Upper lobe of left lung (tissue), 6 donors: ENCODE measurements at places on chromosomes 12 and 14. TPM values are rescaled to one million over a fixed set of nuclear protein-coding genes. Genes with fewer than 3 reads are reported as not detected.
A peak's percentile ranks its signal among the peaks of the same experiment; 100 is the strongest.

DNA sequence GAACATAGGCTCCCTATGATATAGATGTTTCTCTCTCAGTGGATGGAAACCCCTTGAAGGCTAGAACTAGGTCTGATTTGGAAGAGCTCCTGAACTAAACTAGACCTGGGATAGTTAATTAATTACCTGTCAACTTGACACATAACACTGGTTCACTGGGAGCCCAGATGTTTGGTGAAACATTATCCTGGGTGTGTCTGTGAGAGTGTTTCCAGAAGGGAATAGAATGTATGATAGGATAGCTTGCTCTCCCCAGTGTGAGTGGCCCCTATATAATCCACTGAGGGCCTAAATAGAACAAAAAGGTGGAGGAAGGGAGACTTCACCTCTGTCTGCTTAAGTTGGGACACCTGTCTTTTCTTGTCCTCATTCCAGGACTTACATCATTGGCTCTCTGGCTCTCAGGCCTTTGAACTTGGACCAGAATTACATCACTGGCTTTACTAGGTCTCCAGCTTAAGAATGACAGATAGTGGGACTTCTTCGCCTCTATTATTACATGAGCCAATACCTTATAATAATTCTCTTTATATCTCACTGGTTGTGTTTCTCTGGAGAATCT, 194.1 kb downstream of the KTN1 start:
- no peaks in the 10 kb centered on the region for H3K4me1 ChIP-seq
- H3K36me3 ChIP-seq, result no peaks in the 10 kb centered on the region
- no peaks in the 10 kb centered on the region for H3K27me3 ChIP-seq
- no peak overlapping the region for H3K27ac ChIP-seq
- no peak for DNase-seq
- no peak overlapping the region for H3K4me3 ChIP-seq

GRCh38 chr14:75982266-75983018, 647 bp upstream of the TGFB3 start:
- peak overlapping the region; percentile 75 for H3K4me3 ChIP-seq
- H3K27ac ChIP-seq, result peak overlapping the region; percentile 95
- H3K36me3 ChIP-seq, result no peaks in the 10 kb centered on the region
- H3K4me1 ChIP-seq, result peaks cover 40% of the 10 kb centered on the region

DNA sequence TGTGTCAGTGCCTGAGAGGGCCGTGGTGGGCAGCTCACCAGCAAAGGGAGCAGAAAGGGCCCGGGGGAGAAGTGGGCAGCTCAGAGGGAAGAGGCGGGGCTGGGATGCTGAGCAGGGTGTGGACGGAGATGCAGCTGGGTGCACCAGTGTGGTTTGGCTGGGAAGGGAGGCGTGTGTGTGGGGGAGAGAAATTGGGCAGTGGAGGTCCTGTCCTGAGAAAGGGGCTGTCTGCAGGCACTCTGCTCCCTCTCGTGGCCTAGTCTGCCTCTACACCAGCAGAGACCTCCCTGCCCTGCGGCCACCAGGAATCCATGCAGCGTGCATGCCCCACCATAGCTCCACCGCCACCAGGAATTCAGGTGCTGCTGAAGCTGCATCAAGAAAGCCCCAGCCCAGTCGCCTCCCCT, 6.4 kb downstream of the TMEM121 start:
- no peak overlapping the region for H3K4me3 ChIP-seq
- no peak overlapping the region for H3K27ac ChIP-seq
- DNase-seq, result no peak

DNA sequence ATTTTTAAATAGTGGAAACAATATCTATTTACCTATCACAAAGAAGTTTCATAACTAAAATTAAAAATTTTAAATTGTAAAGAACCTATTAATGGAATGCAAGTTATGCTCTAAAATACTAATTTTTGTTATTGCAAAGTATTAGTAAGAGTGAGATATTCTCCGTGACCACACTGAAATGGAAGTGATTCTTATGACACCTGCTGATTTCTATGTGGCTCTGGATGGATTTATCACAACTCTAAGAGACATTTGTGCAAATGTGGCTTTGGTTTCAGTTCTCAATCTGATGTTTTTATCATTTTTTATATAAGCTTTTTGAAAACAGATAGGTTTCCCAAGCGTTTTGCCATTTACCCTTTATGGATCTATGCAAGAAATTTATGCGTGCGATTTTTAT, 497.8 kb downstream of the NAV3 start:
- H3K36me3 ChIP-seq, result no peaks in the 10 kb centered on the region
- no peaks in the 10 kb centered on the region for H3K4me1 ChIP-seq
- DNase-seq, result no peak
- no peak overlapping the region for H3K27ac ChIP-seq

GRCh38 chr12:45944771-45945170, 45.6 kb downstream of the SCAF11 start:
- H3K27me3 ChIP-seq, result no peaks in the 10 kb centered on the region
- no peak overlapping the region for H3K4me3 ChIP-seq
- no peak for DNase-seq
- H3K36me3 ChIP-seq, result peaks cover 76% of the 10 kb centered on the region

- H3K36me3 ChIP-seq, result no peaks in the 10 kb centered on the region
- H3K27me3 ChIP-seq, result no peaks in the 10 kb centered on the region
- DNase-seq, result no peak
Observed at GRCh38 chr12:40106202-40106533, 287 bp upstream of the SLC2A13 start.

GRCh38 chr12:88802096-88802706, 221.9 kb upstream of the KITLG start:
- H3K4me1 ChIP-seq, result no peaks in the 10 kb centered on the region
- no peak overlapping the region for H3K27ac ChIP-seq
- no peaks in the 10 kb centered on the region for H3K27me3 ChIP-seq
- DNase-seq, result no peak

DNA sequence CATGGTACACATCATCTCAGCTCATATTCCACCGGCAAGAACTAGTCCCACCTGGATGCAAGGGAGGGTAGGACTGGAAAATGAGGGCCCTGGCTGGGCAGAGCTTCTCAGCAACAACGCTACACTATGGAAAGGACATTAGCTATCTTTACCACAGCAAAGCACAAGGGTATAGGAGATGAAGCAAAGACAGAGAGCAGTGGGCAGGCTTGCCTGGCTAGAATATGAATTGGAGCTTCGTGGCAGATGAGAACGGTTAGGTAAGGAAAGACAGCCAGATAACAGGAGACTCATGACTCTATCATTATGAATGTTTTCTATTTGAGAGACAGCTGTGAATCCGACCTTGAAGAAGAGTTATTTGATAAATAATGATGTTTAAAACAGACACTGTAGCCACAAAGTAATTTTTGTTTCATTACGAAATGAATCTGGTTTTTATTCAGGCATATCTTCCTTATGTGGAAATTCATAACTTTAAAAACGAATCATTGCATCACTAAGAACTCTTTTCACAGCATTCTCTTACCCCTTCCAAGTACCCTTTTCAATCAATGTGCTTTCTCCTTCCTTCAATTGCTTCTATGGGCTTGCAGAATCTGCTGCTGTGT, 59.1 kb upstream of the PCED1B start:
- H3K27ac ChIP-seq, result no peak overlapping the region
- no peaks in the 10 kb centered on the region for H3K27me3 ChIP-seq
- H3K4me3 ChIP-seq, result no peak overlapping the region

DNA sequence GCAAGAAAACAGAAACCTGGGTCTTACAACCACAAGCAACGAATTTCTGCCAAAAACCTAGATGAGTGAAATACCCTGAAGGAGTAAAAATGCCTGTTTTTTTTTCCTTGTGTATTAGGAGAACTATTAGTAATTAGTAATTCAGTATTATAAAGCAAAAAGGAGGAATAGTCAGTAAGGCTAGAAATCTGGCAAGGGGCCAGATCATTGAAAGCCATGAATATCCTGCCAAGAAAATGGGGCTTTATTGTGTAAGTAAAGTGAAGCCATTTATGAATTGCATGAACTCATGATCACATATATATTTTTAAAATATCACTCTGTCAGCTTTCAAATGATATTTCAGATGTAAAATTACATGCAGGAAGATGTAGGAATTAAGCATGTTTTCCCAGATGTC, 57.9 kb downstream of the TXNDC16 start:
- no peaks in the 10 kb centered on the region for H3K27me3 ChIP-seq
- H3K36me3 ChIP-seq, result peaks cover 6% of the 10 kb centered on the region
- no peak overlapping the region for H3K27ac ChIP-seq
- H3K4me3 ChIP-seq, result no peak overlapping the region
- DNase-seq, result no peak

- H3K4me1 ChIP-seq, result peaks cover 6% of the 10 kb centered on the region
- no peaks in the 10 kb centered on the region for H3K27me3 ChIP-seq
- DNase-seq, result peak; percentile 17
- H3K4me3 ChIP-seq, result no peak overlapping the region
- no peaks in the 10 kb centered on the region for H3K36me3 ChIP-seq
Observed at GRCh38 chr12:94536040-94536965, 76.6 kb upstream of the CEP83 start.

DNA sequence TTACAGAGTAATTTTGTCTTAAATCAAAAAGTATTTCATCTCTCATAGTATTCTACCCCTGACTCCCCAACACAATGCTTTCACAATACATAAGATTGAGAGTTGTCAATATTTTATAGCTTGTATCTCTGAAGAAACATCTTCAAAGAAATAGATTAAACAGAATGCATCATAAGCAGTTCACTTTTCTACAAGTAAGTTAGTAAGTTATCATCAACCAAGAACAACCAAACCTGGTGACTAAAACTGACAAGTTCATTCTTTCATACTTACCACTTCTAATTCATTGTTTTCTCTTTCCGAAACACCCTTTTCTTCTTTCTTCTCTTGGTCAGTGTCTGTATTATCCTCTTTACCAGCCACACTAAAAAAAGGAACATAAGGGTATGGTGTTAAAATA, 101.2 kb downstream of the KIF21A start:
- no peaks in the 10 kb centered on the region for H3K27me3 ChIP-seq
- H3K27ac ChIP-seq, result no peak overlapping the region
- no peaks in the 10 kb centered on the region for H3K36me3 ChIP-seq
- DNase-seq, result no peak
- no peak overlapping the region for H3K4me3 ChIP-seq

GRCh38 chr12:100044266-100044665, 59.5 kb upstream of the ANKS1B start:
- no peak for DNase-seq
- H3K27me3 ChIP-seq, result no peaks in the 10 kb centered on the region
- no peaks in the 10 kb centered on the region for H3K4me1 ChIP-seq
- no peak overlapping the region for H3K27ac ChIP-seq

- no peak overlapping the region for H3K27ac ChIP-seq
- H3K4me3 ChIP-seq, result no peak overlapping the region
- H3K4me1 ChIP-seq, result no peaks in the 10 kb centered on the region
- no peaks in the 10 kb centered on the region for H3K36me3 ChIP-seq
Observed at GRCh38 chr14:30240018-30240417, 312.4 kb upstream of the PRKD1 start.

- peak overlapping the region; percentile 93 for H3K27ac ChIP-seq
- peaks cover 18% of the 10 kb centered on the region for H3K4me1 ChIP-seq
- no peak for DNase-seq
Observed at GRCh38 chr12:75389706-75390105, 1.2 kb upstream of the GLIPR1L2 start.

DNA sequence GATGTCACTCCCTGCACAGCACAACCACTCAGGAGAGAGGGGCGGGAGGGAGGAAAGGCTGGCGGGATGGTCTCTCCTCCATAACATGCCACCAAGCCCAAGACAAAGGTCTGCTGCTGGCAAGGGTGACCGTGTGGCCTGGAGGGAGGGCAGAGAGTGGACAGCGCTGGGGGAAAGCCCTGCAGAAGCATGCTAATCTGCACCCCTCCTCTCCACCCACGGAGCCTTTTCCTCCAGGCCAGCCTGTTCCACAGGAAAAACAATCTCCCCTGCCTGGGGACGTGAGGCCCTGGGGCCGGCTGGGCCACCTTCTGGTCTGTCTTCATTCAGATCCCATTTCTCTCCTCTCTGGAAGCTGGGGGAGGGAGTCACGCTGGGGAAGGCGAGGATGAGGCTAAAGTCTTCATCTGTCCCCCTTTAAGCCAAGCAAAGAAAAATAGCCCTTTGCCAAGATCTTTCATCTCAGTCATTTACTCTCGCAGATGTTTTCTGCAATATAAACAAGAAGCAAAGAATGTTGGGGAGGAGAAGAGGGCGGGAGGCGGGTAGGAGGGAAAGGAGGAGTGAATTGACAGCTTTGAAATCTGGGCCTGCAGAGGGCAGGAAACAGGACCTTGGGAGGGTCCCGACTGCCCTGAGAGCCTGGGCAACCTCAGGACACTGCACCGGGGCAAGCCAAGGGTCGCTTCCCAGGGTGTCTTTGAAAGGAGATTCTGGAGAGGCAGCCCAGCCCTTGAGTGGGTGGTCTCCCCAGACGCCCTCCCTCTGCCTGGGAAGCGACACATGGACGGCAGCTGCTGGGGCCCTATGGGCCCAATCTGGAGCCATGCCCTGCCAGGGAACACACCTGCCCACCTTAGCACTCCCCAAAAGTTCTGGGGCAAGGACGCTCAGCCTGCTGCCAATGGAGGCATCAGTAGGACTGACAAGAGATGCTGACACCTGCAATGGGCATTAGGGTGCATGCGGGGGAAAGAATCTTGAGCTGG, 133.6 kb downstream of the ZFP36L1 start:
- H3K4me3 ChIP-seq, result no peak overlapping the region
- no peaks in the 10 kb centered on the region for H3K27me3 ChIP-seq
- peak; percentile 43 for DNase-seq
- H3K4me1 ChIP-seq, result peaks cover 9% of the 10 kb centered on the region
- no peaks in the 10 kb centered on the region for H3K36me3 ChIP-seq

DNA sequence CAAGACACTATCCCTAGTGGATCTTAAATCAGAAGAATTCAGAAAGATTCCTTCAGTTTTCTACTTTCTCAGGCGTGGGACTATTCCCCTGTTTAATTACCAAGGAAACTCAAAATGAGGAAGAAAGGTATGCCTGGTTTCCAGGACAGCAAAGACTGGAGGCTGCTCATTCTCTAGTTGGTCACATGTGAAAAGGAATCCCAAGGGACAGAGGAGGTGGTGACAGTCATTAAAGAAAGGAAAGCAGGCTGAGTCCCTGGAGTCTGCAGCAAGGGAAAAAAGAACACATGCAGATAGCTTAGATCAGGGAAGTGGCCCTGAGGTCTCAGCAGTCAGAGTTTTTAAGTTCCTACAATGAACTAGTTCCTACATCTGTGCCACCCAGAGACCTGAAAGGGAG, 165.4 kb upstream of the CCDC198 start:
- no peak overlapping the region for H3K4me3 ChIP-seq
- H3K4me1 ChIP-seq, result no peaks in the 10 kb centered on the region
- no peaks in the 10 kb centered on the region for H3K36me3 ChIP-seq

Gene RPL10L
- total RNA-seq, result not detected

Gene ETFBKMT
- total RNA-seq, result 2.1 TPM

Gene CPM
- 143 TPM for total RNA-seq

Gene CISTR
- not detected for total RNA-seq

Gene PZP
- 1.3 TPM for total RNA-seq

Gene SLC2A3
- 54.2 TPM for total RNA-seq

Gene TRIM9
- 0.67 TPM for total RNA-seq
